Stimulated activated CD4-positive, alpha-beta T cell treated with anti-CD3 and anti-CD28 coated beads, Interleukin-12 subunit alpha, Interleukin-12 subunit beta, amount 100 ng/mL, for 4 hours (primary cell): ENCODE measurements at places on chromosomes 6 and 20.

DNA sequence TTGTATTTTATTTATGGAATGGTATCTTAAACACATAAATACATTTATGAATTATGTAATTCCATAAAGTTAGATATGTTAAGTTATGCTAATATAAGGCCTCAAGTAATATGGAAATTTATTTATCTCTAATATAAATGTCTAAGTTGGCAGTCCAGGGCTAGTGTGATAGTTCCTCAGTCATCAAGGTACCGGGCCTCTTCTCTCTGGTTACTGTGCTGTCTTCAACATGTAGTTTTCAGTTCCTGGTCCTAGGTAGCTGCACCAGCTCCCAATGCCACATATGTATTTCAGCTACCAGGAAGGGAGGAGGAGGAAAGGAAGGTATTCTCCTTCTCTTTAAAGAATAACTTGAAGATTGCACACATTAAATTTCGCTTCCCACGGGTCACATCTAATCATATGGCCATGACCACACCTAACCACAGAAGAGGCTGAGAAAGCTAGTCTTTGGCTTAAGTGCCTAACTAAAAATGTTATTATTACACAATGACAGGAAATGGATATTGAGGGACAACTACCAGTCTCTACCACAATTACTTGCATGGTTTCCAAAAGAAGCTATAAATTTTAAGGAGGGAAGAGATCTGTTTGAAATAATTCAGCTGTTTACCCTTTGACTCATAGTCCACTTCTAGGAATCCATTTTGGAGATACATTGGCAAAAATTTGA, 68.6 kb downstream of the BCKDHB start:
- DNase-seq, result no peak

GRCh38 chr20:57701090-57701489, 8.7 kb downstream of the PMEPA1 start:
- DNase-seq, result no peak

- DNase-seq, result no peak
Observed at GRCh38 chr6:169156108-169156792, 97.4 kb downstream of the THBS2 start.

- DNase-seq, result no peak
Observed at GRCh38 chr20:61189534-61189933, 62.5 kb upstream of the CDH4 start.

DNA sequence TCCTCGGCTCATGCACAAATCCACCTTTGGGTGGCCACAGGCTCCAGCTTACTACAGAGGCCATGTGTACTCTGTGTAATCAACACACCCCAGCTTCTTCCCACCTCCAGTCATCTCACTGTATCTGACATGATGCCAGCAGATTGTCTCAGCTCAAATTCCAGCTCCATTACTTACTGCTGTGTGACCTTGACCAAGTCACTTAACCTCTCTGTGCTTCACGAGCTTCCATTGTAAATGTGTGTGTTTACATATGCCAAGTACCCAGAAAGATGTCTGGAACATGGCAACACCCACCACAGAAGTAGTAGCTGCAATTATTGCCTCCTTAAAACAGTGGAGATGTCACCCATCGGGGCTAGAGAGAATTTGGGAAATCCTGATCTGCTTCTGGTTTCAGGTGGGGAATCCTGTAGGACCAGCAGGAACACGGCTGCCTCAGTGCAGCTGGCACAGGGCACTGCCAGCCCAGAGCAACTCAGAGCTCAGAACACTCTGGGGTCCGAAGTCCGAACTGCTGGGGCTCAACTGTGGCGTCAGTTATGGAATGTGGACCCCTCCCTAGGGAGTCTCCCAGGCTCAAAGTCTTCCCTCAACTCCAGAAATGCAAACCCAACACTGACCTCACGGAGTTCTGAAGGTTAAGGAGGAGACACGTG, 21.2 kb upstream of the HLA-B start:
- DNase-seq, result no peak

DNA sequence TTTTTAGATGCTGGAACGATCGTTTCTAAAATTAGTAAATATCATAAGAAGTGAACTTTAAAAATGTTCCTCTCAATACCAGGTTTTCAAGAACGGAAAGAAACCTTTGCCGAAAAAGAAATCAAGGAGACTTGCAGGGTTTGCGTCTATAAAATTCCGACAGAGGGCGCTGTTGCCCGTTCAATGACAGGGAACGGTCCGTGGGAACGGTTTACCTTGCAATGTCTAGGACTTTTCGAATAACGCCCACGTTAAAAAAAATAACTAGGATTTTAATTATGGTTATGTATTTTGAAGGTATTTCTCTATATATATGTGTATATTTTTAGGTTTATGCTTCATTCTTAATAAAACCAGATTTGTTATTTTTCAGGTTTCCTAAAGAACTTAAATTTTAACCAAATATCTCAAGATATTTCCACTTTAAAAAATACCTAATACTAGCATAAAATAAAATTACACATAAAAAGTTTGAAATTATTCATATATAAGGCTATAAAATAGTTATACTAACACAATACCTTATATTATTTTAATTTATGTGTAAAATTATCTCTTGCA, 2.5 kb upstream of the TFAP2B start:
- peak; percentile 47 for DNase-seq

DNA sequence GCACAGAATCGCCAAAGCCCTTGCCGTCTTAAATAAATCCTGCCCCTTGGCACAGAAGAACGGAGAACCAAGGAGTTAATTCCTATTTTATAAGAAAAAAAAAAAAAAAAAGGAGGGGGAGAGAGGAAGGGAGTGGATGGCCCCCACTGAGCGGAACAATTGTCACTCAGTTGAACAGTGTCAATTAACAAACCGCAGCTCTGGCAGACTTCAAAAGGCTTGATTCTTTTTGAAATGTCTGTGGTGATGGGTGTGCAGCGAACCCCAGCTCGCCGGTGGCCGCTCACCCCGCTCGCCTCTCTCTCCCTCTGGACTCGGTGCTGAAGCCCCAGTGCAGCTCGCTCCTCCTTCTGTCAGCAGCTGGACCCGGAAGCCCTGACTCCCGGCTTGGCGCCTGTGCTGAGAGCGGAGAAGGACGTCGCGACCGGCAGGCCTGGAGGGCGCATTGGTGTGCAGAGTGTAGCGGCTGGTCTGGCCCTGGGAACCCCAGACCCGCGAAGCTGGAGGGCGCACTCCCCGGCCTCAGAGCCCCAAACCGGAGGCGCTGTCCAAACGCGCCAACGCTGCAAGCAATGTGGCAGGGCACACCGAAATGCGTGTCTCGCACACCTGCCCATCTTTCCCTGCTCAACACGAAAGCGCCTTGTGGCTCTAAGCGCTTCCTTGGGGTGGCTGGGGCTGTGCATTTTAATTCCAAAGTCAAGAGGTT, 3.4 kb downstream of the LINC00237 start:
- DNase-seq, result no peak

GRCh38 chr6:34506718-34507117, 40.8 kb downstream of the PACSIN1 start:
- no peak for DNase-seq

GRCh38 chr6:134103006-134103405, 50.6 kb upstream of the SLC2A12 start:
- no peak for DNase-seq

GRCh38 chr20:51156041-51156982, 133.4 kb upstream of the KCNG1 start:
- DNase-seq, result no peak

DNA sequence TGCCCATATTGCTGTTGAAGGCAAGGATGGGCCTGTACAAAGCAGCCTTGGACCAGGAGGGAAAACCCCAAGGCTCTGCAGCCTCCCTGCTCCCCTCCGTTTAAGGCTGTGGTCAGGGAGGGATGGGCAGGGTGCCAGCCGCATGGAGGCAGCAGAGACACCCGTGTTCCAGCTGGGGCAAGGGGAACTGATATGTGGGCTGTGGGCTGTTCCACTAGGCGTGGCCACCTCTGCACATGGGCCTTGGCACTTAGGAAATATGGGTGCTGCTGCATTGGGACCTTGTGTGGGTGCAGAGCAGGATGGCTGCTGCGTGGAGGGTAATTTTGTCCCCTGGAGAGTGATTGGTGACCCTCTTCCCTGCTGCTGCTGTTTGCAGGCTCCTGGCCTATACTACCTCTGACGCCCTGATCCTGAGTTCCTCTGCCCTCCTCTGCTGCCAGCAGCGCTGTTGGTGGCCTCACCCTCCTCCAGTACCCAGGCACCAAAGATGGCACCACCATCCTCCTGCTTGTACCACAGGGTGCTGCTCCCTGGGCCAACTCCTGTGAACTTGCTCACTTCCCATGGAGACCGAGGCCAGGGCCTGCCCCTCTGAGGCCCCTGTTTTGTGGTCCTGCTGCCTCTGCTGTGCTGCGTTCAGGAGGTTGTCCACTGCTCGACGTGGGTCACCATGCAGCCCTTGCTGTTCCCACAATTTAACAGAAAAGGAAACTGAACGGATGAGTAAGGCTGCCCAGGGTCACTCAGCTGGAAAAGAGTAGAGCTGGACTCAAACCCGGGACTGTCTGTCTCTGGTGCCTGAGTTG, 35.3 kb downstream of the PANK2 start:
- DNase-seq, result no peak

DNA sequence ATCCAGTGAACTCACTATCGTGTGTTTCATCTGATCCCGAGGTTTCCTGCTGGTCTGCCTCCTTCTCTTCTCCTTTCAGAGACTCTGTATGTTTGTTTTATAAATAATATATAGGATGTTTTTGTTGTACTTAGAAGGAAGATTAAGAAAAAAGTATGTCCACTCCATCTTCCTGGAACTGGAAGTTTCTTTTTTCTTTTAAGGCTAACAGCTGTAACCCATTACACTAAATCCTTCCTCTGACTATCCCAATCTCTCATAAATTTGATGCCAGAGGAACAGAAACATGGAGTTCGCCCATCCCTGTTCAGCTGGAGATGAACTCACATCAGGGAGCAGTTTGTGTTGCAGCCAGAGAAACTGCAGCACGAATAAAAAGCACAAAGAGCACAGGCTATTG, 20.7 kb downstream of the RIPK1 start:
- DNase-seq, result no peak

GRCh38 chr6:43826730-43827129, 56.7 kb downstream of the VEGFA start:
- DNase-seq, result no peak

DNA sequence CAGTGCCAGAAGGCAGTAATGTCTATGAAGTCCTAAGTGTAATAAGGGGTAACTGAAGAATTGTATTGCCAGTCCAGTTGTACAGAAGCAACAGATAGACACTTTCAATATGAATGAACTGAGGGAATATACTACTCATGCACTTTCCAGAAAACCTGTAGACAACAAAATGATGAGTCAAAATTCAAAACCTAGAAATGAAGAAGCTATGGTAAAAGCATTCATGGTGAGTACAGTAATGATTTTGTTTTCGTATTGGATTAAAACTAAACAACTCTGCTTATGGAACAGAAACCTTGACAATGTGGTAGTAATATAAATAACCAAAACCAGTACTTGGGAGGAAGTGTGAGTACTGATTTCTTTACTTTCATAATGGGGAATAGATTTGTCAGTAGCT, 35.0 kb downstream of the ARMC2 start:
- no peak for DNase-seq

DNA sequence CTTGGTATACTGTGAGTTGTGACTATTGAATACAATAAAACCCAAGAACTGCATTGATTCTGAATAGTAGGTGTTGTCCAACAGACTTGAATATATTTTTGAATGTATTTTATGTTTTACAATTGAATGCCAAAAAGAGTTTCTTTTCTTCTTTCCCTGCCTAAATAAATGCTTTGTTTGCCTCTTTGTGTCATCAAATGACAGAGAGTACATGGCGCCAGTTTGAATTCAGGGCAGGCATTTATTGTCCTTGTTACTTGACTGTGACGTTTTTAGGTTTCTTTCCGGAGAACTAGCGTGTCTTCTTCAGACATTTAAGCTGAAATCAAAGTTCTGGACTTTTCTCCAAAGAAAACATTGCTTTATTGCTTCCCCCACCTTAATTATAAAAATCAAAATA, 16.6 kb downstream of the KIF3B start:
- DNase-seq, result no peak
